ENCODE measurements at places on chromosomes 16 and 17.

DNA sequence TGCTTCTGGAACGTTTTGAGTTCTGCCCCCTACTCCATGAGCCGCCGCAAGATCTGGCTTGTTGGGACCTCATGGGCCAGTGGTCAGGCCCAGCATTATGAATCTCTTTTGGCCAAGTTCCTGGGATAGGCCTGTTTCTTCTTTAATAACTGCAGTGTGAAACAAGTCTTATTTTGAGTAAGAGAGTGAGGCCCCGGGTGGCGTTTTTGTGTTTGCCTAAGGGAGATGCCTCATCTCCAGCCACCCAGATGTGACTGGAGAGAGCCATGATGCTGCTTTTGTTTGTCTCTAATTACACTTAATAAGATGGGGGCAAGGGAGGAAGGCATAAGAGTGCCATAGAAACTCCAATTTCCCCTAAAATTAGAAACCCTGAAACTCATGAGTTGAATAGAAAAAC lies 39.8 kb downstream of the KSR1 start:
- DNase-seq: no peak

DNA sequence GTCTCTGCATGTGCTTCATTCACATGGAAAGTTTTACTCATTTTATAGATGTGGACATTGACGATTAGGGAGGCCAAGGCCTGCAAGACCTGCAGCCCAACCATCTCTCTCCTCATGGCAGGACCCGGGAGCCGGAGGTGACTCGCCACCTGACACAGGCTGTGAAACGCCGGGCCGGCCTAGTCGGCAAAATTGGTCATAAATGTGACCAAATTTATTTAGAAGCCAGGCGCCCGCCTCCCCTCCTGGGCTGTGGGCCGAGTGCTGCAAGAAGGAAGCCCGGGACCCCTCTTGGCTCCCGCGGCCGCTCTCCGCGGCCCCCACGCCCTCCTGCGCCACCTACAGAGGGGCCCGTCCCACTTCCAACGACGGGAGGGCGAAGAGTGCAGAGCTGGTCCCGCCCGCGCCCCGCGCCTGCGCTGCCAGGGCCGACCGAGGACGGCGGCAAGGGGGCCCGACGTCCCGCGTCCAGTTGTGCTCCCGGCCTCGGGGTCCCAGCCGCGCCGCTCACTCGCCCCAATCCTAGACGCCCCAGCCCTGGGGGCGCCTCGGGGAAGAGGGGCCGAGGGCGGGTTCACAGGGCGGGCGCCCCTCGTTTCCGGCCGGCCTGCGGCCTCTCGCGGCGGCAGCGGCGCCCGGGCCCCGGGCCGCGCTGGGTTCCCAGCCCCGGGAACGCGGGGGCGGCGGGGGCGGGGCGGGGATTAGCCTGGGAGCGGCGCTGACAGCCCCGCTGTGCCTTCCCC lies 47.5 kb downstream of the WNT3 start:
- DNase-seq: peak; percentile 60

DNA sequence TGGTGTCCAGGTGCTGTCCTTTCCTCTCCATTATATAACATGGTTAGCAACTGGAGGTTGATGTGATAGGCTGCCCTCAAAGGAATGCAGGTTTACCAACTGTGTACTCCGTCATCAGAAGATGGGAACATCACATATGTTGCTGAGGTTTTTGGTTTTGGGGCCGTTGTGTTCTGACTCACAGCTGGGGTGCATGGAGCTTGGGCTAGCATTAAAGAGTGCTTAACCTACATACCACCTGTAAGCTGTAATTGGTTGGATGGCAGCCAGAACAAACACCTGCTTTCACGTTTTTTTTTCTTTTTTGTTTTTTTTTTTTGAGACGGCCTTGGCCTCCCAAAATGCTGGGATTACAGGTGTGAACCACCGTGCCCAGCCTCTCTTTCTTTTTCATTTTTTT lies 20.9 kb downstream of the TMEM11 start:
- DNase-seq: no peak

DNA sequence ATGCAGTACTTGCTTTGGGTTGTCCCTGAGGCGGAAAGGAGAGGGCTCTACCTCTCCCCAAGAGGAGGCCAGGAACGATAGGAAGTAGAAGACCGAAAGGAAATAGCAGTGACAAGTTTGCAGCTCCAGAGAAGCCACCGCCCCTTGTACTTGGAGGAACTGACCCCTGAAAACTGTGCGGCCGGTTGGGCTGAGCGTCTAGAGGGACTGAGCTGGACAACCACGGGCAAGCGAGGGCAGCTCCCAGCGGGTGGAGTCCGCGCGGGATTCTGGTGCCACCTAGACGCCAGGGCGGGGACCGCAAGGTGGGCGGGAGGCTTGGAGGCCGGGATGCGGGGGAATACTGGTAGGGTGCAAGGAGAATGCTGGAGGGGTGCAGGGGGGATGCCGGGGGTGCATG lies 1.3 kb upstream of the SLC6A4 start:
- DNase-seq: peak; percentile 17

DNA sequence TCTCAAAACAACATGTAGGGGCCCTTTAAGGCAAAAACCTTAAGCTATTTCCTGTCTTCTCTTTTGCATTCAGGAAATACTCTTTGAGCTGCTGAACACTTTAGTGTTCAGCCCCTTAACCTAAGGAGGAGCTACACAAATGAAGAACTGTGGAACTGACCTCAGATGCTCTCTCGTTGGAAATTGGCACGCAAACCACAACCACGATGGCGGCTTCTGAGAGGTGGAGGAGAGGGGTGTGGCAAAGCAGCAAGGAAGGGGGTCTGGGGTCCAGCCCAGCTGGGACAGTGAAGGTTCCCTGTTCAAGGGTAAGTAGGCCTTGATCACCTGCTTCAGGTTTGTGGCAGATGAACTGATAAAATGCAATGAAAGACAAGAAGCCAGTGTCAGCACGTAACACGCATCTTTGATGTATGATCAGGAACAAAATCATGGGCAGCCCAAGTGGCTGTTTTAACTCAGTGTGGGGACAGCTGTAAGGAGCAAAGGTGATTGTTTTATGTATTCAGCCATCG lies 291.6 kb upstream of the TNRC6C start:
- DNase-seq: peak; percentile 91

DNA sequence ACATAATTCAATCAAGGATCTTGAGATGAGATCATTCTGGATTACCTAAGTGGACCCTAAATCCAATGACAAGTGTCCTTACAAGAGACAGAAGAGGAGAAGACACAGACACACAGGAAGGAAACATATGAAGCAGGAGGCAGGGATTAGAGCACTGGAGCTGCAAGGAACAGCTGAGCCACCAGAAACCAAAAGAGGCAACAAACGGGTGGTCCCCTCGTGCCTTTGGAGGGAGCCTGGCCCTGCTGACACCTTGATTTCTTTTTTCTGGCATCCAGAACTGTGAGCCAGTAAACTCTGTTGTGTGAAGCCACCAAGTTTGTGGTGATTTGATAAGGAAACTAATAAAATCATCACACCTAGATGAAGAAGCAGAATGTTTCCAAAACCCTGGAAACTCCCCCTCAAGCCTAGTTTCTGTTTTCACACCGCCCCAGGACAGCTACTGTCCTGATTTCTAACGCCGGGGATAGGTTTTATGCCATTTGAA lies 115.2 kb downstream of the PITPNC1 start:
- DNase-seq: no peak

- DNase-seq: no peak
These were observed 1.2 kb downstream of the MYH11 start for GRCh38 chr16:15855704-15856003.

DNA sequence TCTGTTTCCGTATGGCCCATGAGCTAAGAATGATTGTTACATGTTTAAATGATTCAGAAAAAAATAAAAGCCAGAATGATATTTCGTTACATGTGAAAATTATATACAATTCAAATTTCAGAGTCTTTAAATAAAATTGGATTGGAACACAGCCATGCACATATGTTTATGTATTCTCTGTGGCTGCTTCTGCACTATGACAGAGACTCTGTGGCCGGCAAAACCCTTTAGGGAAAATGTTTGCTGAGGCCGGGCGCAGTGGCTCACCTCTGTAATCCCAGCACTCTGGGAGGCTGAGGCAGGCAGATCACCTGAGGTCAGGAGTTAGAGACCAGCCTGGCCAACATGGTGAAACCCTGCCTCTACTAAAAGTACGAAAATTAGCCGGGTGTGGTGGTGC lies 15.9 kb upstream of the CDC42EP4 start:
- no peak for DNase-seq

- DNase-seq: peak; percentile 44
These were observed 5.5 kb downstream of the TBX2 start for GRCh38 chr17:61404913-61405685.

DNA sequence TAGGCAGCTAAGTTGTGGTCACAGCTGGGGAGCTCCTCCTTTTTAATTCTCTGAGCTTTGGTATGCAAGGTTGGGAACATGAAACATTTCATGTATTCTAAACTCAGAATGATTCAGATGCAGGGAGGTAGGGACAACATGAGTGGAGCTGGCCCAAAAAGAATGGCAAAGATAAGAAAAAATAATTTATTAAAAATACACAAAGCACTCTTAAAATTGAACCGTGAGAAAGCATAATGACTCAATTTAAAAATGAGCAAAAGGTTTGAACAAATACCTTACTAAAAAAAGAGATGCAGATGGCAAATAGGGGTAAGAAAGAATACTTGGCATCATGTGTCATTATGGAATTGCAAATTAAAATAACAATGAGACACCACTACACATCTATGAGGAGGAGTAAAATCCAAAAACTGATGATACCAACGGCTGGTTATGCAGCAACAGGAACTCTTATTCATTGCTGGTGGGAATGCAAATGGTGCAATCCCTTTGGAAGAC lies 175.6 kb upstream of the IRX3 start:
- DNase-seq: no peak

DNA sequence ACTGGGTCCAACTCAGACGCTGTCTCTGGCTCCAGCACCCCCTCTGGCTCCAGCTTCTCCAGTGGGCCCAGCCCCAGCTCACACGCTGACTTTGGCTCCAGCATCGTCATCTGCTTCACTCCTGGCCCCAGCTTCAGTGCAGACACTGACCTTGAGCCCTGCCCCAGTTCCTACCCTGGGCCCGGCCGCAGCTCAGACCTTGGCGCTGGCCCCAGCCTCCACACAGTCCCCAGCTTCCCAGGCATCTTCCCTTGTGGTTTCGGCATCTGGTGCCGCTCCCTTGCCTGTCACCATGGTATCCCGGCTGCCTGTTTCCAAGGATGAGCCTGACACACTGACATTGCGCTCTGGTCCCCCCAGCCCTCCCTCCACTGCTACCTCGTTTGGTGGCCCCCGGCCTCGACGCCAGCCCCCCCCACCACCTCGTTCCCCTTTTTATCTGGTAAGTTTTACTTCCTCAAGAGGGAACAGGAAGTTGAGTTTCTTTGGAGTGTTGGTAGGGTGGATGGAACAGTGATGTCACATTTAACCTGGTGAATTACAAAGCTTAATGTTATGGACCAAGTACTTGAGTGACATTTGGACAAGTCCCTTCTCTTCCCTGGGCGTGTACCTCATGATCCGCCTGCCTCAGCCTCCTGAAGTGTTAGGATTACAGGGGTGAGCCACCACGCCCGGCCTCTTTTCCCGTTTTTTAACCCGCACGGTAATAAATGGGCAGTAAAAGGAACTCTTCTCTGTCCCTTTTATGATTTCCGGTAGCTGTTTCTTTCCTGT lies 23.4 kb upstream of the PHKG2 start:
- DNase-seq: peak; percentile 40

- DNase-seq: no peak
These were observed 28.9 kb upstream of the GSE1 start for GRCh38 chr16:85584267-85584666.

- DNase-seq: no peak
These were observed 7.0 kb downstream of the MYO15A start for GRCh38 chr17:18115517-18115916.

- DNase-seq: no peak
These were observed 43.4 kb downstream of the BMERB1 start for GRCh38 chr16:15477802-15478201.

GRCh38 chr16:77599793-77600415 lies 122.4 kb upstream of the NUDT7 start:
- DNase-seq: peak; percentile 3

DNA sequence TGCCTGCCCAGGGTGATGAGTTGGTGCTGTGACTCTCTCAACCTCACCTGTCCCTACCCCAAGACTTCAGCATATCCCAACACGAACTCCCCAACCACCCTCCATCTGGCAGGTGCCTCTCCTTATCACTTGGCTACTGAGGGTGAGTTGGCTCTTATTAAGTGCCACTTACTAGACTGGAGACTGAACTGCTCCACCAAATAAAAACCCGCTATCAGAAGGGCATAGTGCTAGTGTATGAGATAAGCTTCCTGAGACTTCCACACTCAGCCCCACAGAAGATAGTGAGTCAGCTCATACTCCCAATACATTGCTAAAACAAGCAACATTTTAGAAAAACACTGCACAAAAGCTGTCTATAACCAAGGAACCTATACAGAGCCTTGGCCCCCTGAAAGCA lies 16.0 kb upstream of the CCL18 start:
- peak; percentile 40 for DNase-seq

DNA sequence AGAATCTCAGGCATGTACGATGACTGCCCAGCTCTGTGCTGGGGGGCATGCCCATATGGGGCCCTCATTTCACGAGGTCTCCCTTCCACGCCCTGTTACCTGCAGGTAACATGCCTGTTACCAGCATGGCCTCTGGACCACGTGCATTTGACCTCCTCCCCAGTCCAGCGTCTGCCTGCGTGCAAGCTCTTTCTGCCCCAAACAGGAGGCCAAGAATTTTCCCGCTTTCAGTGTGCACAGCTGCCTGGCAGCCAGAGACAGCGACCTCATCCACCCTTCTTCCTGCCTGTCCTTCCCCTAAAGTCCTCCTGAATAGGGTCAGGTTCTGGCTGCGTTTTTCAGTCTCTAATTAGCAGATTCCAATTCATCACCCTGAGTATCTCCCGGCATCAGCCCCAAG lies 306.5 kb upstream of the ZFHX3 start:
- DNase-seq: no peak

- DNase-seq: no peak
These were observed 3.1 kb upstream of the KRT36 start for GRCh38 chr17:41492771-41493170.

GRCh38 chr16:1346422-1347285 lies 5.0 kb downstream of the TSR3 start:
- DNase-seq: no peak

GRCh38 chr16:28167221-28167620 lies 44.5 kb downstream of the XPO6 start:
- DNase-seq: no peak

Measured in common myeloid progenitor, CD34-positive (primary cell).